Upper lobe of left lung (tissue), 6 donors: ENCODE measurements at places on chromosomes 13 and 19.

GRCh38 chr13:58434943-58435342, 803.4 kb downstream of the PCDH17 start:
- no peak for DNase-seq

DNA sequence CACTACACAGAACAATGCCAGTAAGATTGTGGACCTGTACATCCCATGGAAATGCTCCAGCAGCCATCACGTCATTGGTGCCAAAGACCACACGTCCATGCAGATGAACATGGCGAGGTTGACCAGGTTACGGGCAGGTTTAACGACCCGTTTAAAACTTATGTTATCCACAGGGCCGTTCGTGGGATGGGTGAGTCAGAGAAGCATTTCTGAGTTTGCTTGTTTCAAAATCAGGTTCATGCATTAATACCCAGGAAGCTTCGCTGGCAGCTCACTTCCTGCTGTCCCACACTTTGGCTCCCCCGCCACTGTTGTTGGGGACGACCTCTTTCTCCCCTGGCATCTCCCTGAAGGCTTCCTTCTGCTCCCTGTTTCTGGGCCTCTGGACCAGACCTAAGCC, 194.1 kb downstream of the USP12 start:
- no peak for DNase-seq

DNA sequence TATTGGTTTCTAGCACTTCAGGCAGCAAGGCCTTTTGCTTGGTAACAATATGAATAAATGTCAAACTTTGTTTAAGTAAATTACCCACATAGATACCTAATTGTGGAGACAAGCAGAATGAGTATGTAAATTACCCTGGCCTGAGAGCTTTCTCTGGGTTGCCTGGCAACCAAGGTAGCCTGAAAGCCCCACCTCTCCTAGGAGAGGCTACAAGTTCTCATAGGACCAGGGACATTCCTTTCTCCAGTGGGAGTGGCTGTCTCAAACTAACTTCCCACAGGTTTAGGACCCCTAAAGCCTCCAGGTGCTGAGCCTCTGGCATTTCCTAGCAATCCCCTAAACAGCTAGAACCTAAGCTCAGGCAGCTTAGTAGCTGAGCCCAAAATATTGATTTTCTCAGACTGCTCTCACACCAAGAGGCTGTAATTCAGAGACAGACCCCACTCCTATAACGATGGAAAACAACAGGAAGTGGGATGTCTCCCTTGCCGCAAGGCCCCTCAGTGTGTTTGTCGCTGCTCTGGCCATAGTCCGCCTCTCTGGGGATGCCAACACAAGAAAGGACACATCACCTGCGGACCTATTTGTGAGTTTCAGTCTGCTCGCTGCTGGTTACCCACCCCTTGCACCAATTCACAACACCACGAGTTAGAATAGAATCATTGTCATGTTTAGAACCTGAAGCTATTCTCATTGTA, 207.3 kb downstream of the DLEU7 start:
- no peak for DNase-seq

GRCh38 chr13:50670847-50671496, 172.5 kb downstream of the DLEU7 start:
- DNase-seq: no peak

DNA sequence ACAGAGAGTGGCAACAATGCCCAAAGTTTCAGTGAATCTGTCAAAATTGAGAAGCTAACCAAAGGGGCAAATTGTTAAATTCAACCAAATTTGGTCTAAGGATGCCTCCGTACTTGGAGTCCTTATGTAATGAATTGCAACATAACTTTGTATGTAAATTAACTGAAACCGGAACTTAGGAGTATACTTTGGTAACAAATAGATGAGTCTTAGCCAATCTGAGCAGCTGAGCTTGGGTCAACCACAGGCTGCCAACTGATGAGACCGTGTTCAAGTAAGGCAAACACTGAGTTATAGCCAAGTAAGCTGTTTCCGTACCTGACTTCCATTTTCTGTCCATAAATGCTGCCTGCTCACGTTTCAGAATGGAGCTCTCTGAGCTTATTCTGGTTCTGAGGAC, 5.3 kb downstream of the VWA8 start:
- DNase-seq: no peak

DNA sequence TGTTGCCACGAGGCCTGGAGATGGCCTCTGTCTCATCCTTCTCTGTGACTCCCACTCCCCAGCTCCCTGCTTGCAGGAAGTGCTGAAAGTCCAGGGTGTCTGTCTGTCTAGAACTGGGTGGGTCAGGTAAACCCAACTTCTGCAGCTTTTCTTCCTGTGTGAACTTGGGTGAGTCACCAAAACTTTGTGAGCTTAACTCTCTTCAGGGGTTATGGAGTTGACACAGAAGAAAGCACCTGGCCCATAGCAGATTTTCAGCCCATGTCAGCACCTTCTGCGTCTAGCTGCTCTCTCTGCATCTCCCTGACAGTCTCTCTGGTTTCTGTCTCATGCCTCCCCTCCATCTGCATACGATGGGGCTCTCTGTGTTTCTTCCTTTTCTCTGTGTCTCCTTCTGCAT, 4.2 kb upstream of the CACNG7 start:
- no peak for DNase-seq

GRCh38 chr19:43820098-43820883, 6.8 kb upstream of the ZNF283 start:
- peak; percentile 54 for DNase-seq

GRCh38 chr13:96982672-96983071, 11.6 kb downstream of the OXGR1 start:
- no peak for DNase-seq

DNA sequence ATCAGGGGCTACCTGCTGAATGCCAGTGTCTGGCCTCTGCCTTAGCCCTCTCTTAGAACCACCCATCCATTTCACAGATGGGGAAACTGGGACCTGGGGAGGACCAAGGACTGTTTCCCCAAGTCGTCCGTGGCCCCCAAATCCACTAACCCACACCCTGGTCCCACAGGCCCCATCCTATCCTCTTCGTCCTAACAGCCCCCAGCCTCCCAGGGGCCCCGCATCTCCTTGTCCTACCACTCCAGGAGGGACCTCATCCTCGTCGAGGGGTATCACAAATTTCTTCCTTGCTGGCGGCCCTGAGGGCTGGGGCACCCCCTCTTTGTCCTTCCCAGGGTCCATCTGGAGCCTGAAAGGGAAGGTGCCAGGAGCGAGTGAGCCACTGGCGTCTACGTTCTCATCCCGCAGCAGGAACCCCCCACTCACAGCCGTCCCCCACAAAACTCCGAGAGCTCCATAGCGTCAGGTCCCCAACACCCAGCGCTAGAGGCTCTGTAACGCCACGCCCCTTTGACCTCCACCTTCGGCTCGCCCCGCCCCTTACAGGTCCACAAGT, 606 bp downstream of the ERCC1 start:
- DNase-seq: no peak

DNA sequence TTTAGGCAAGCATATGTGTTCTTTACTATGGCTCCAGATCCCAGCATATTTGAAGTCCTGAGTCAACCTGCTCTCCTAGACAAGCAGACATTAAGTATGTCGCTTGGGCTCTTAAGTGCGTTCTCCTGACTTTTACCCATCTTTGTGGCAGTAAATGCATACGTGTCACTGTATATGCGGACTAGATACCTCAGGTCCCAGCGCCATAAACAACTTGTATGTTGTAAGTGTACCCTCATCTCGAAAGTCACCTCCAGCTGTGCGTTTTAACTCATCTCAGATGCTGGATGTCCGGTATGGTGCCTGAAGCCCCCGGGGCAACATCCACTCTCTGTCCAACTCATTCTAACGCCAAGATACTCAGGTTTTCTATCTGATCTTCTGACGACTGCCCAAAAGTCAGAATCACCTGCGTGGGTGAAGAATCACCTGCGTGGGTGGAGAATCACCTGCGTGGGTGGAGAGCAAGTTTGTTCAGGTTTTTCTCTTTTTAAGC, 1.7 kb downstream of the PTOV1 start:
- DNase-seq: no peak

- no peak for DNase-seq
Measured at GRCh38 chr13:36831291-36831690, 12.3 kb downstream of the RFXAP start.

DNA sequence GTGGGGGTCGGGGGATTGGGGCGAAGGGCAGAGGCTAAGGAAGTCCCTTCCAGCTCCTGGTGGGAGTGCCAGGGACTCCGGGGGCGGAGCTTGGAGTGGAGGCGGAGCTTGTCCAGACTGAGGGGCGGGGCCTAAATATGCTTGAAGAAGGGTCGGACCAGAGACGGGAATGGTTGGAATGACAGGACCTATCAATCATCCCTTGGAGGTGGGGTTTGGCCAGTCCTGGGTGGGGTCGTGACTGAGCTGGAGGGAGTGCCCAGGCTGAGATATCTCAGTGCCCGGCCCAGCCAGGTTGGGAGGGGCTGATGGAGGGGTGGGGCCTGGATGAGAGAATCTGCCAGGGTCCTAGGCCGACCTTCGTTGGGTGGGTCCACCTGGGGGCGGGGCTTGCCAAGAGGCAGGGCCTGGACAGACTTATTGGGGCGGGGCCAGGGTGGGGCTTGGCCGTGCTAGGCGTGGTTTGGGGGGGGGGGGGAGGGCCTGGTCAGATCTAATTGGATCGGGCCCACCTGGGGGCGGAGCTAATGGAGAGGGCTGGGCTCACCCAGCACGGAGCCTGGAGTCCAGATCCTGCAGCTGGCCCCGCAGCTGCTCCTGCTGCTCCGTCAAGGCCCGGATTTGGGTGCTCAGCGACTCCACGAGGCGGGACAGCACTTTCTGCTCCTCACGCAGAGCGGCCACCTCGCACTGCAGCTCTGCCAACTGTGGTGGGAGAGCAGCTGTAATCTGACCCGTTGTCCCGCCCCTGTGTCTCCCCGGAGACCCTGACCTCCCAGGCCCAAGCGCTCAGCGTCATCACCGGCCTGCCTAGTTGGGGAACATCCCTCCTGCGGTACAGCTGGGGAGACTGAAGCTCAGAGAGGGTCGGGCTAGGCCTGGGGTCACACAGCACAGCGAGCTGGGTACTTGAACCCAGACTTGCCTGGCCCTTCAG, 2.6 kb upstream of the WIZ start:
- peak; percentile 86 for DNase-seq

DNA sequence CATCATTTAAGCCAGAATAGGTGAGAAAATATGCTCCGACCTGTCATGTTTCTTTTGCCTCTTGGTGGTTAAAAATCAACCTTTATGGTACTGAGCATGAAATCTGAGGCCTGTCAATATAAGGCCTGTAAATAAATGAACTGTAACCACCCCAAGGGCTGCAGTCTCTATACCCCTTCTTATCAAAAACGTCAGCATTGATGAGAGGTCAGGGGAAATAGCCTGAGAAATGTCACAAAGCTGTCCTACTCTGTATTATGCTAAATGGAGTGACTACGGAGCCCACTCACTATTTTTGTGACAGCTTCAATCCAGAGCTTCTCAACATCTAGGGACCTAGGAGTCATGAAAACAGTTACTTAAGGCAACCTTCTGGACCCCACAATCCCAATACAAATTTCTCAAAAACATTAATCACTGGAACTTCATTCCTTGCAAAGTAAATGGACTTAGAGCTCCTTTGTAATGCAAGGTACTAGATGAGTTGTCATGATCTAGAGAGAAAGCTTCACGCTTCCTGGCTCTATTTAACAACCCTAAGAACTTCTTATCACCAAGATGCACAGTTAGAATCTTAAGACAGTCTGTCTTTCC, 2.7 kb upstream of the RAP2A start:
- no peak for DNase-seq

- peak; percentile 94 for DNase-seq
Measured at GRCh38 chr19:42253245-42254088, 1.5 kb downstream of the ERF start.

GRCh38 chr19:50046649-50047503, 21.1 kb downstream of the ZNF473 start:
- DNase-seq: peak; percentile 59

DNA sequence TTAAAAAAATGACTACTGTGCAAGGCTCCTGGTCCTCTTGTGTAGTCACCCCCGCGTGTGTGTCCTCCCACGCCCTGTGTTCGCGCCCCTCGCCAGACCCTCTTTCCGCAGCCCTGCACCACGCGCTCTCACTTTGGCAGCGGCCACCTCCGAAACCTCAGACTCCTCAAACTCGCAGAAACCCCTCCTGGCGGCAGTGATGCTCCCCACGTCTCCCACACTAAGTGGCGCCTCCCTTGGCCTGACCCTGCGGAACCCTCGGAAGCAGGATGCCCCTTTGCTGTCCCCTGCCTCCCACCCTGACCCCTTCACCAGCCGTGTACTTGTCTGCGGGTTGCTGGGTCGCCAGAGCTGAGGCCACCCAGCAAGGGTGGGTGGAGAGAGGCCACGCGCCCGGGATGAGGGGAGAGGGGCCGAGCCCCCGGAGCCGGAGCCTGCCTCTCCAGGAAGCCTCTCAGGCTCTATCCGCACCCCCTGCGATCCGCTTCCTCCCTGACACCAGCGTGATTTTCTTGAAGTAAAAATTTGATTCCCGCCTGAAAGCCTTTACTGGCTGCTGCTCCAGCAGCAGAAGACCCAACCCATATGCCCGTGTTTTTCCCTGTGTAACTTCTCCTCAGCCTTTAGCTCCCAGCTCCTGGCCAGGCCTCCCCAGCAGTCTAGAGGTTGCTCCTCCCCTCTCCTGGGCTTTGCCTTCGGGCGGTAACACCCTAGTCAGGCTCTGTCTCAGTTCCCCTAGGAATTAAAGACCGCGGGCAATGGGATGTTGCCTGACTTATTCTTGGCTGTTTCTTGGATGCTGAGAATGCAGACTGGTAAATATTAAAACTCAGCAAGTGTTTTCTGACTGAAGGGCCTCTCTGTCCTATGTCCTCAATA, 55.2 kb downstream of the MIPEP start:
- peak; percentile 55 for DNase-seq

DNA sequence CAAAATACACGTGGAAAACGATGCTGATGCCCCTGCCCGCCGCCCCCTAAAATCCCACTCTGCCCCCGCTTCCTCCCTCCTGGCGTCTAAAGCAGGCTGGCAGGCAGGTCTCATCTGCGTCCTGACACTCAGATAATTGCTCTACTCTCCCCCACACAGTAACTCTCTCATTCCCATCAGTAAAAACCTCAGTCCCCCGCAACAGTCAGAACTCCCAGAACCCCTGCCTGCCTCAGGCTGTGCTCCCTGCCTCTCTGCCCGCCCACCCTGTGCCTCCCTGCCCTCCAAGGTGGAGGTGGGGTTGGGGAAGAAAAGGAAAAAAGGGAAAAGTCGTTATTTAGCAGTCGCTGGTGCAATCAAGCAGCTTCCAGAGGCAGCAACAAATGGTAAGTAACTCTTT, 473.7 kb downstream of the EFNB2 start:
- no peak for DNase-seq

GRCh38 chr19:10566658-10567410, 1.0 kb upstream of the KRI1 start:
- no peak for DNase-seq
